ENCODE measurements at places on chromosomes 6 and 20.
A peak's percentile ranks its signal among the peaks of the same experiment; 100 is the strongest.

DNA sequence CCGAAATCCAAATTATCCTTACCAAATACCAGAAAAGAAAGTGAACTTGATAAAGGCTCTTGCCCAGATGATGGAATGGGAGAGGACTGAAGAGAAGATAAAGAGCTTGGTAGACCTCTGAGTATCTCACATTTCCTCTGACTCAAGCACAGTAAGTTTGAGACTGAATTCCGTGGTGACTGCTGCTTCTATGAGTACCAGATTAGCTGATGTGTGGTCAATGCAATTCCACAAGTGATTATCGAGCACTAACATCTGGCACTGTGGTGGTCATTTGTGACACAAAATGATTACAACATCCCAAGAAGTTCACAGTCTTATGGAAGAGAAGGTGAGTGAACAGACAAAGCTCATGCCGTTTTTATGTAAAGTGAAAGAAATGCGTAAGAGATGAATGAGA lies 2.6 kb upstream of the RPS6KA2 start:
- no peak for DNase-seq

GRCh38 chr6:52317841-52318581 lies 33.5 kb upstream of the MCM3 start:
- DNase-seq, result no peak

DNA sequence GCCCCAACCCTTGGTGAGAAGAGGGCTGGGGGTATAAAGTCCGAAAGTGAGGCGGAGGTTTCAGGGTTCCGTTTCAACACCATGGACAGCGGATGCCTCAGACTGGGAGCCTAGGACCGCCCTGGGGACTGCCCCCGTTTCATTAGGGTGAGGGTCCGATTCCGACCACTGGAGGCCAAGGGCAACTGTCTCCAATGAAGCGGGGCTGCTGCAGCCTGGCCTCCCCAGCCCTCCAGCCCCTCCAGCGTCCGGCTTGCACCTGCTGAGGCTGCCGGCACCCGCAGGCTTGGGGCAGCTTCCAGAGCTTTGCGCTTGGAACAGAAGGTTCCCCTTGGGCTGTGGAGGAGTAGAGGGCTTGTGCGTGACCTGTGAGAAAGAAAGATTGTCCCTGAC lies 39.9 kb downstream of the YTHDF1 start:
- no peak for DNase-seq

DNA sequence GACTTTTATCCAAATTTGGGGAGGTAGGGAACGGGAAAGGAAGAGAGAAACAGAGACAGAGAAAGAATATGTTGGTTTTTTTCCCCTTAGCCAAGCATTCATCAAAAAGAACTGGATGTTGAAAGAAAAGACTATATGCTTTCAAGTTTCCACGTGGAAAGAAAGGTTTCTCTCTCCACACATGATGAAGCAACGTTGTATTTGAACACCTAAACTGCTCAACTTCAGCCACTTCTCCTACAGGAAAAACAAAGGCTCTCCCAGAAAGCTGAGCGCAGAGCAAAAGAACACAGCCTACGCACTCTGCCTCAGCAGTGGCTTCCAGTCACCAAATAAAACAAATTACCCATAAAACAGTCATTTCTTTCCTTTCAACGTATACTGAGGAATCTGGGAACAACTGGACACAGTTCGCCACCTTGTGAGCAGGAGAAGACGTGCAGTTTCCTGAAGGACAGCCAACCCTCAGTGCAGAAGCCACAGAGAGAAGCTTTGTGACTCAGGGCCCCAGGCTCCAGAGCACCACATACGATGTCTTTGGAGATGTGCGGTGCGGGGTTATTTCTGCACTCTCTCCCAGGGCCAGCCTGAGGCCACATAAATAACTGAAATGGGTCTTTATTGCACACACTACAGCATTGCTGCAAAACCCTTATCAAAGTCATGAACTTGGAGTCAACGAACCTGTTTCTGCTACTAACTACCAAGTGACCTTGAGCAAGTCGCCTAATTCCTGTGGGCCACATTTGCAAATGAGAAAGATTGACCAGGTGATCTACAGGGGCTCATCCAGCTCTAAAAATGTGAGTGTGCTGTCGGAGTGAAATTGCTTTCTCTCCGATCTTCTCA lies 10.1 kb downstream of the IL17F start:
- peak; percentile 11 for DNase-seq

DNA sequence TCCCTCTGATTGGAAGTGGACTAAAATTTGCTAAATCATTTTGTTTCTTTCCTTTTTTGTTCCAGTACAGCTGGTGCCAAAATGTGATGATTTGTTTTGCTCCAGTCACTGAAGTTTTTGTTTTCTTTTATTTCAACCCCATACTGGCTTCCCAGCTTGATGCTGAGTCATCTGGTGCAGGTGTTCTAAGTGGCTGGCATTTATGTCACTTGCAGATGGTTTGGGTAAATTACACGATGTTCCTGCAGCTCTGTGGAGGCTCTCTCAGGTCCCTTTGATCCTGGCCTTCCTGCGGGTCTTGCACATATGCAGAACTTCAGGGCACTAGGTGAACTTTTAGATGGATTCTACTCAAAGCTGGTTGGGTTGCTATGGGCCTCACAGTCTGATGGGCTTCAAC lies 577.7 kb downstream of the HAO1 start:
- DNase-seq, result no peak

DNA sequence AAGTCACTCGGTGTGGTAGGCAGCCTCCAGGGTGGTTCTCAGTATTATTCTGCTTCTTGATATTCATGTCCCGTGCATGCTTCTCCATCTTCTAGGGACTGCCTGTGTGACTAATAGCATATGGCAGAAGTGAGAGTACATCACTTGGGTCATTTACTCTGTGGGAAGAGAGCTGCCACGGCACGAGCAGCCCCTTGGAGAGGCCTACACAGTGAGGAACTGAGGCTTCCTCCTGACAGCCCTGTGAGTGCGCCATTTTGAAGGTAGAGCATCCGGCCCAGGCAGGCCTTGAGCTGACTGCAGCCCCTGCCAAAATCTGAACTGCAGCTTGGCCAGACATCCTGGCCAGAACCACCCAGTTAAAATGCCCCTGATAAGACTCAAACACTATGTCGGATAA lies 17.3 kb upstream of the MCUR1 start:
- no peak for DNase-seq

DNA sequence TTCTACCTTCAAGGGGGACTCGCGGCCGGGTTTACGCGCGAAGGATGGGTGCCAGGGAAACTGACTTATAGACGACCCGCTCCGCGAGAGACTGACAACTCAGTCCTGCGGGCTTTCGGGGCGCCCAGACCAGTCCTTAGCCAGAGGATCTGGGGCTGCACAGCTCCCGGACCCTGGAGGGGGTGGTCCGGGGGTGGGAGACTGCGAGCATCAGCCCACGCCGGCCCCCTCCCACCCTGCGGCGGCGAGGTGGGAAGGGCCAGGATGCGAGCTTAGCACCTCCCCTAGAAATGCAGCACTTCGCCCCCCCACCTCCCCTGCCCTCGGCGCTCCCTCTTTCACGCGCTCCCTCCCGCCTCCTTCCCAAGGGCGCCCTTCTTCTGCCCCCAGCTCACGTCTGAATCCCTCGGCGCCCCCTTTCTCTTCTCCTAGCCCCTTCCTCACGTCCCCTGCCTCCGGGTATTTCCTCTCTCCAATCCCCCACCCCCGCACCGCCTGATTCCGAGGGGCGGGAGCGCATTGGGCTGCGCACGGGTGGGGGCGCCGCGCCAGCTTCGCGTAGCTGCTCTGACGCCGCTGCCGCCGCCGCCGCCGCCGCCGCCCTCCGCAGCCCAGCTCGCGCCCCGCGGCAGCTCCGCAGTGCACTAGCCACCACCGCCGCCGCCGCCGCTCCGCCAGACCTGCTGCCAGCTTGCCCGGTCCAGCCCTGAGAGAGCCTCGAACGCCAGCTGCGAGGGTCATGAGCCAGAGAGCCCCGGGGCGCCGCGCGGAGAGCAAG lies at the start of gene SLC32A1:
Gene SLC32A1 (plus strand): TSS at position 639 of the 778 bp plus-strand sequence. CDS start 239 bp downstream, outside the sequence.
- no peak for DNase-seq

DNA sequence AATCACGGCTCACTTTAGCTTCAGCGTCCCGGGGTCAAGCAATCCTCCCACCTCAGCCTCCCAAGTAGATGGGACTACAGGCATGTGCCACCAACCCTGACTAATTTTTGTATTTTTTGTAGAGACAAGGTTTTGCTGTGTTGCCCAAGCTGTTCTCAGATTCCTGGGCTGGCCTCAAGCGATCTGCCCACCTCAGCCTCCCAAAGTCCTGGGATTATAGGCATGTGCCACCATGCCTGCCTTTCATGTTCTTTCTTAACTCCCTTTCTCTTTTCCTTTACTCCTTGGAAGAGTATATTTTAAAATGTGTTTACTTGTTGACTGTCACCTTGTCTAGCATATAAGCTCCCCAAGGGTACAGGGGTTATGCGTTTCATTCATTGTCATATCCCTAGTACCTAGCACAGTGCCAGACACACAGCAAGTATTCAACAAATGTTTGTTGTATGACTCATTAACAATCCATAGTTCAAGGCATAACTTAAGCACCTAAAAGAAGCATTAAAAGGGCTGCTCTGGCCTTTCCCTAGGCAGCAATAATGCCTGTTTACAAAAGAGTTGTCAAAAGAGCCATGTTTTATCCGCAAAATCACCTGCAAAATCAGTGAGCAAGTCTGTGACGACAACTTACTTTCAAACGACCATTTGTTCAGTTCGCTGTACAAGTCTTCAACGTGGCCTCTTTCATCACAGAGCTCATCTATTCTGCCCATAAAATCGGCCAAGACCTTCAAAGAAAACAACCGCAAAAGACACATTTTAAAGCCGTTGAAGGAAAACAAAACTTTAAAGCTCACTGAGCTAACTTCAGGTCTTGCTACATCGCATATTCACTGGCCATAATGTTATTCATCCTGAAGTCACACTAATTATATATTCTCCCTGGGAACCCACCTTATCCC lies 4.6 kb downstream of the CYP24A1 start:
- DNase-seq, result no peak

- DNase-seq, result no peak
Observed at GRCh38 chr6:2733324-2733723, 17.4 kb downstream of the MYLK4 start.

DNA sequence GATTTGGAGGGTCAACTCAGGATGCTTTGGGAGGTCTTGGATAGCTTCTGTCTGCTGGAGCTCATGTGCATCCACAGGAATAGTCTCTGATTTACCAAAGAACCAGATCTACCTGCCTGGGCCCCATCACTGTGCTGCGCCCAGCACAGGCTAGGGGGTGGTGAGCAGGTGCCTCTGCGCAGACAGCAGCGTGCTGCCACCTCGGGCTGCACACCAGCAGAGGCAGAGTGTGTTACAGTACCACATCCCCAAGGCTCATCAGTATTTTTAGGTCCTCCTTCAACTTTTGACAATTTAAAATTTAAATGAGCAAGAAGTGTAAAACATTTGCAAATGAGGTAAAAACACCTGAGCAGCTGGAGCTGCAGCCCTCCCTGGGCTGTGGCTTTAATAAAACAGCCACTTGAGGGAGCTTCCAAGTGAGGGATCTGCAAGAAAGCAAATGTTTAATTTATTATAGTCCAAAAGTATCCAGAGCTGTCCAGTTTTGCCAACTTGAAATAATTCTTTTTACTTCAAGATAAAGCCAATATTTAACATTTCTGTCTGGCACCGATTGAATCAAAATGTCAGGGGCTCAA lies 324.9 kb downstream of the ZFAND3 start:
- DNase-seq, result no peak

GRCh38 chr6:36139991-36140710 lies 9.8 kb downstream of the MAPK13 start:
- DNase-seq, result peak; percentile 97

- DNase-seq, result no peak
Observed at GRCh38 chr20:12241065-12241464, 323.4 kb downstream of the BTBD3 start.

DNA sequence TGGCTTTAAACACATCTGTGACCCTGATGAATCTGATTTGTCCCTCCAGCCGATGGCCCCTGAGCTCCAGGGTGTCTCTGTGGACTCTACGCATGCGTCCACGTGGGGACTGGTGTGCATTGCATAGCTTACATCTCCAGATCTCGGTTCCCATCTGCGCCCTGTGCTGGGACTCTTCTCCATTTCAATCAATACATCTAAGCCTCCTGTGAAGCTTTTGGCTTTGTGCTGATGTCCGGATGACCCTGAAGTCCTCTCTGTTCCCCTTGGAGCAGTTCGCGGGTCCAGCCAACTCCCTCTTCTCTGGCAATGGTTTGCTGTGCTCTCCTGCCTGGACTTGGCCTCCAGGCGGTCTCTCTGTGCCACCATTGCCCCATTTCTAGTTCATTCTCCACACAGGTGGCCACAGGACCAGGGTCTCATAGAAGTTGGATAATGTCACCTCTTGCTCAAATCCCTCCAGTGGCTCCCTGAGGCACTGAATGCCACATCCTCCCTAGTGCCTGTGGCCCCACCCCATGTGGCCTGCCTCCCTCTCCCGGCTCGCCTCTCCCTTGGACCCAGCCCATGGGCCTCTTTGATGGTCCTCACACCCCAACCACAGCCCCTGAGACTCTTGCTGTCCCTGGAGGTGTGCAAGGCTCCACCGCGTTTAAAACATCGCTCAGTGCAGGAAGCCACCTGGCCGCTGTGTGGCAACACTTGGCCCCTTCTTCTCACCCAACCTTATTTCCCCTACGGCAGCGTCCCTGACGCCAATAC lies 155.4 kb downstream of the SYCP2 start:
- no peak for DNase-seq

GRCh38 chr6:67689329-67689728 lies 945.8 kb upstream of the ADGRB3 start:
- no peak for DNase-seq

- DNase-seq, result no peak
Observed at GRCh38 chr20:38198238-38198861, 33.3 kb upstream of the TGM2 start.

DNA sequence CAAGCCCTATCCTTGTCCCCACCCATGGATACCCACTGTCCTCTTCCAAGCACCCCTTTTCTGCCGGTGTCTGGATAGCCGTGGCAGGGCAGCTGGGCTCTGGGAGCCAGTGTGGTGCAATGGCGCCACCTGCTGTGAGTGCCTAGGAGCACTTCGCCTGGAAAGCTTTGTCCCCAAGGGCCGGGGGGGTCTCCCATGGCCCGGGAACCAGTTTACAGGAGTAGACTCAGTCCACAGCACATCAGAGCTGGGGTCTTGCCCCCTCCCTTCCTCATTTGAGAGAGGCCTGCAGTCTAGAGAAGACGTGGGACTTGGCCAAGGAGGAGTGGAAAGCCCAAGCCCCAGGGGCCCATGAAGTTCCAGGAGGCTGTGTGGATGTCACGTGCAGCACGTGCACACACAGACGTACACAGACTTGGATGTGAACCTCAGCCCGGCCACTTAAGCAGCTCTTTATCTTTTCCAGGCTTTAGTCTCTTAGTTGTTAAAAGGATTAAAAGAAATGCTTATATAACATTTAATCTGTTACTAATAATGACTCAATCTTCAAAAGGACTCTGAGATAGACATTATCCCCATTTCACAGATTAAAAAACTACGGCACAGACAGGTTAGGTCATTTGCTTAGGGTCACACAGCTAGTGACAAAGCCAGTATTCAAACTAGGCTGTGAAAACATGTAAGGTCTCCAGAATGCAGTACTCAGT lies 40.9 kb upstream of the CDH22 start:
- DNase-seq, result no peak

- DNase-seq, result no peak
Observed at GRCh38 chr6:64685401-64685800, 1021.6 kb downstream of the EYS start.

GRCh38 chr6:485655-486170 lies 94.2 kb downstream of the IRF4 start:
- no peak for DNase-seq
